Fibroblast of skin of scalp (primary cell): ENCODE measurements at places on chromosomes 3 and 15.

- peak; percentile 48 for DNase-seq
Measured at GRCh38 chr3:151404316-151404715, 19.8 kb upstream of the P2RY12 start.

DNA sequence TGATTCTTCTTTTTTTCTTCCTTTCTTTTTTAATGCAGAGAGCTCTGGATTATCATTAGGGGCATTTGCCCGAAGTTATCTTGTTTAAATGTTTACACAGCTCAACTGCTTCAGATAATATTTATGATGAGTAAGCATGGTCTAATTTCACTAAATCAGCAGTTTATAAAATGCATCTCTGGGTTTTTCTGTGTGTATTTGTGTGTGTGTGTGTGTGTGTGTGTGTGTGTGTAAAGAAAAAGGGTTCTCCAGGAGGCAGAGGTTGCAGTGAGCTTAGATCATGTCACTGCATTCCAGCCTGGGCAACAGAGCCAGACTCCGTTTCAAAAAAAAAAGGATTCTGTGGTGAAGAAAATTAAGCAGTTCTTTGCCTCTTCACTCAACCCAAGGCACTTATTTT is 25.9 kb upstream of the TNFSF10 start:
- DNase-seq: no peak

- no peak for DNase-seq
Measured at GRCh38 chr15:100890850-100891249, 11.2 kb downstream of the ALDH1A3 start.

GRCh38 chr3:46943237-46944187 is 33.0 kb downstream of the CCDC12 start:
- DNase-seq: no peak

DNA sequence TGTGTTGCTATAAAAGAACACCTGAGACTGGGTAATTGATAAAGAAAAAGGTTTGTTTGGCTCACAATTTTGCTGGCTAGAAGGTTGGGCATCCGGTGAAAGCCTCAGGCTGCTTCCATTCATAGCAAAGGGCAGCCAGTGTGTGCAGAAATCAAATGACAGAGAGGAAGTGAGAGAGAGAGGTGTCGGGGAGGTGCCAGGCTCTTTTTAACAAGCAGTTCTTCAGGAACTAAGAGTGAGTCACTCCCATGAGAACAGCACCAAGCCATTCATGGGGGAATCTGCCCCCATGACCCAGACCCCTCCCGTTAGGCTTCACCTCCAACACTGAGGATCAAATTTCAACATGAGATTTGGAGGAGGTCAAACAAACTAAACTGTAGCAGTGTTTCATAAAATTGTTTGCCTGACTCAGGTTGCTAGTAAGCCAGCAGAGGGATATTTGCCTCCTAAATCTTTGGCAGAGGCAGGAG is 4.5 kb upstream of the PARP15 start:
- DNase-seq: no peak

GRCh38 chr3:69791106-69791505 is 51.8 kb downstream of the MITF start:
- peak; percentile 72 for DNase-seq

- no peak for DNase-seq
Measured at GRCh38 chr3:48466386-48467109, 20.0 kb downstream of the ATRIP start.

GRCh38 chr3:112930771-112931170 is 44.1 kb downstream of the CD200R1 start:
- no peak for DNase-seq

- DNase-seq: no peak
Measured at GRCh38 chr3:117473981-117474538, 764.5 kb downstream of the TUSC7 start.

- peak; percentile 44 for DNase-seq
Measured at GRCh38 chr3:144429719-144430121, 458.1 kb downstream of the DIPK2A start.

DNA sequence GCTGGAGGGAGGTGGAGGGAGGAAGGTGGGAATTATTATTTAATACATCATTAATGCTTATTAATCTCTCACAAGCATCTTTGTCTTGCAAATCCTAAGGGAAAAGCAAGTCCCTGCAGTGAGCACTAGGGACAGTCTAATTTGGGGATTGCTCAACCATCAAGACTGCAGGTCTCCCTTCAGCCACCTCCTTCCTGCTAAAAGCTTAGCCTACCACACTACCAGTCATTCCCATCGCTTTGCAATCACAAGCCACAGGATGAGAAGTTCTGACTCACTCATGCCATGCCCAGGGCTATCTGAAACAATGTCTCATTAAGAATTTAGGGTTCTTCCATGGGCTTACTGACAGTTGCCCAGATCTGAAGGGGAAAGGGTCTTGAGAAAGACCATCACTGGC is 51.0 kb upstream of the EIF1B start:
- peak; percentile 3 for DNase-seq

DNA sequence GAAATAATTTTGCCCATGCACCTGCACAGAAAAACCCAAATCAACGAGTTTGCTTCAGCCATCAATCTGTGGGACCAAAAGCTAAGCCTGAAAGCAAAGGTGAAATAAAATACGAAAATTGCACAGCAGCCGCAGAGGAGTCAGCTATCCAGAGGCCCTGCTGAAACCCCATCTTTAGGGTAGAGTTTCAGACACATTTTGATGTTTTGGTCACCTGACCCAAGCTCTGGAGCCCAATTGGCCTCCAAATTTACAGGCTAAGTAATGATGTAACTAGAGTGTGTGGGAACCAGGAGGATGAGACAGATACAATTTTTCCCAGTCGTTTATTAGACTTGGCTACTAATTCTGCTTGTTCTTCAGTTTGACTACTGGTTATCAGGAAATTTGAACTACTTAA is 308.6 kb upstream of the ATP11B start:
- DNase-seq: no peak

GRCh38 chr15:66644000-66644787 is 57.8 kb upstream of the SMAD6 start:
- no peak for DNase-seq

GRCh38 chr3:17828388-17828787 is 86.0 kb upstream of the TBC1D5 start:
- DNase-seq: no peak

DNA sequence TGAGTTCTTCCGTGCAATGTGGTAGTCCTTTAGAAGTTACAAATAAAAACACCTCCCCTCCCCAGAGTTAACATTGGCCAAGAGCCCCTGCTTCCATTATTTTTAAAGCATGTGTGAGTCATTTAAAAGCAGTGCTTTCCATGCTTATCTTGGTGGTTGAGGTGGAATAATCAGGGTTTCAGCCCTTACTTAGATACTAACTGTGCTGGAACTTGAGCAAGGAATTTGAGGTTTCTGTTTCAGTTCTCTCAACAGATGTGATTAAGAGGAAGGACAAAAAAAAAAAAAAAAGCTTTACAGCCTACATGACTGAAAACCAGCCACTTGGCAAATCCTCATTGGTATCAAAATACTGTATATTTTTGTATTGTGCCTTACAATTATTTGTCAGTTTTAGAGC is 64.5 kb downstream of the CGNL1 start:
- DNase-seq: peak; percentile 72

- DNase-seq: peak; percentile 82
Measured at GRCh38 chr15:88334436-88334835, 77.9 kb upstream of the NTRK3 start.

GRCh38 chr3:30630238-30631030 is 24.0 kb downstream of the TGFBR2 start:
- no peak for DNase-seq

DNA sequence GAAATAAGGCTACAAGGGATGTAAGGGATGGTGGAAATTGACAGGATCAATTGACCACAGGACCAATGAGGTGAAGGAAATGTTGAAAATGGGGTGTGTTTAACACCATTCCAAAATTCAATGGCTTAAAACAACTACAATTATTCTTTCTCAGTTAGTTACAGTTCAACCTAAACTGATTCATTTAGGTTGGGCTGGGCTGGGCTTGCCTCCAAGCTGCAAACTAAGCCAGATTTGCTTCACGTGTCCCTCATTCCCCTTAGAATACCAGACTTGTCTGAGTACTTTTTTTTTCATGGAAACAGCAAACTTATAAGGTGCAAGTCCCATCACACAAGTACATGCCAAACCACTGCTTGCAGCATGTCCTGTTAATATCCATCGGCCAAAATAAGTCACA is 280.1 kb downstream of the NEK10 start:
- DNase-seq: no peak

DNA sequence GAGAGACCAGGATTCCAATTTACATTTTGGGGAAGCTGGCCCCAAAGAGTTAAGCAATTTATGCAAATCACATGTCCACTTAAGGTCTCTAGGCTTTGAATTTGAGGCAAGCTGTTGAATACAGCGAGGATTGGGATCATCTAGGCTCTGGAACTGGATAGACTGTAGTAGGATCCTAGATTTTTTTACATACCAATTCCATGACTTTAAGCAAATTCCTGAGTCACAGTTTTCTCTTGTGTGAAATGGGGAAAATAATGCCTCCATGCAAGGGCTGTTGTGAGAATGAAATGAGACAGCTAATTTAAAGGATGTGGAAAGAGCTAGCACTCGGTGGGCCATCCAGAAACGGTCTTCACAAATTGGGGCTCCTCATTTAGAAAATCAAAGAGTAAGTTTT is 103.4 kb downstream of the MINAR1 start:
- DNase-seq: peak; percentile 73

DNA sequence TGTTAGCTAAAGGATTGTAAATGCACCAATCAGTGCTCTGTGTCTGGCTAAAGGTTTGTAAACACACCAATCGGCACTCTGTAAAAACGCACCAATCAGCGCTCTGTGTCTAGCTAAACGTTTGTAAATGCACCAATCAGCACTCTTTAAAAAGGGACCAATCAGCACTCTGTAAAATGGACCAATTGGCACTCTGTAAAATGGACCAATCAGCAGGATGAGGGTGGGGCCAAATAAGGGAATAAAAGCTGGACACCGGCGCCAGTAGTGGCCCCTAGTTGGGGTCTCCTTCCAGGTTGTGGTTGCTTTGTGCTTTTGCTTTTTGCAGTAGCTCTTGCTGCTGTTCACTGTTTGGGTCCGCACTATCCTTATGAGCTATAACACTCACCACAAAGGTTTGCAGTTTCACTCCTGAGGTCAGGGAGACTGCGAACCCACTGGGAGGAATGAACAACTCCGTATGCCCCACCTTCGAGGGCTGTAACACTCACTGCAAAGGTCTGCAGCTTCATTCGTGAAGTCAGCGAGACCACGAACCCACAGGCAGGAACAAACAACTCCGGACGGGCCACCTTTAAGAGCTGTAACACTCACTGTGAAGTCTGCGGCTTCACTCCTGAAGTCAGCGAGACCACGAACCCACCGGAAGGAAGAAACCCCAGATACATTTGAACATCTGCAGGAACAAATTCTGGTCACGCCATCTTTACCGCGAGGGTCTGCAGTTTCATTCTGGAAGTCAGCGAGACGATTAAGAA is 1.1 kb upstream of the SUCLG2 start:
- no peak for DNase-seq

- peak; percentile 65 for DNase-seq
Measured at GRCh38 chr3:182671541-182671940, 121.8 kb upstream of the ATP11B start.

GRCh38 chr3:131277836-131278497 is 103.6 kb upstream of the NUDT16 start:
- DNase-seq: peak; percentile 50
